ENCODE measurements at places on chromosomes 7 and 10. TPM values are rescaled to one million over a fixed set of nuclear protein-coding genes. Genes with fewer than 3 reads are reported as not detected.

CLCN1 gene
- total RNA-seq, result not detected

NKX1-2 gene
- not detected for total RNA-seq

HTRA1 gene
- 0.13 TPM for total RNA-seq

CALCR gene
- total RNA-seq, result not detected

INPP5F gene
- total RNA-seq, result 21.1 TPM

PRPS1L1 gene
- total RNA-seq, result not detected

ZNF273 gene
- total RNA-seq, result 5.1 TPM

PDE1C gene
- total RNA-seq, result not detected

GBX1 gene
- total RNA-seq, result not detected

MCM10 gene
- total RNA-seq, result 39.3 TPM

PDE6C gene
- total RNA-seq, result not detected

COL26A1 gene
- total RNA-seq, result not detected

CFAP46 gene
- total RNA-seq, result 0.53 TPM

HPS1 gene
- total RNA-seq, result 59.7 TPM

GOLGA7B gene
- total RNA-seq, result 0.28 TPM

TEX47 gene
- not detected for total RNA-seq

ITPRID1 gene
- not detected for total RNA-seq

SFRP4 gene
- not detected for total RNA-seq

IL15RA gene
- total RNA-seq, result 42.4 TPM

ZNF736 gene
- 14.6 TPM for total RNA-seq

CYP2C19 gene
- total RNA-seq, result 0.13 TPM

HGF gene
- 0.16 TPM for total RNA-seq

EXOSC1 gene
- total RNA-seq, result 60.3 TPM

CPA4 gene
- 0.18 TPM for total RNA-seq

NRG3 gene
- total RNA-seq, result not detected

AKR1C1 gene
- total RNA-seq, result 0.78 TPM

SSC4D gene
- total RNA-seq, result 0.38 TPM

ODAD2 gene
- total RNA-seq, result 0.05 TPM

TBX20 gene
- total RNA-seq, result 0.14 TPM

NAT16 gene
- not detected for total RNA-seq

OR9A2 gene
- not detected for total RNA-seq

BHLHA15 gene
- not detected for total RNA-seq

GIMAP8 gene
- total RNA-seq, result 3.5 TPM

MBL2 gene
- total RNA-seq, result not detected

CTAGE6 gene
- total RNA-seq, result 0.21 TPM

FXYD4 gene
- not detected for total RNA-seq

TMEM213 gene
- total RNA-seq, result not detected

UFSP1 gene
- total RNA-seq, result 4.6 TPM

WNT2 gene
- total RNA-seq, result not detected

SPACDR gene
- total RNA-seq, result 0.26 TPM

OR2A42 gene
- total RNA-seq, result not detected

VWA2 gene
- not detected for total RNA-seq

RARRES2 gene
- 1.2 TPM for total RNA-seq

Data from activated T-cell treated with anti-CD3 and anti-CD28 coated beads, Interleukin-2, amount 50 U/mL, for 4 hours (primary cell).